WERI-Rb-1 (cell line): ENCODE measurements at places on chromosomes 16 and 17.

DNA sequence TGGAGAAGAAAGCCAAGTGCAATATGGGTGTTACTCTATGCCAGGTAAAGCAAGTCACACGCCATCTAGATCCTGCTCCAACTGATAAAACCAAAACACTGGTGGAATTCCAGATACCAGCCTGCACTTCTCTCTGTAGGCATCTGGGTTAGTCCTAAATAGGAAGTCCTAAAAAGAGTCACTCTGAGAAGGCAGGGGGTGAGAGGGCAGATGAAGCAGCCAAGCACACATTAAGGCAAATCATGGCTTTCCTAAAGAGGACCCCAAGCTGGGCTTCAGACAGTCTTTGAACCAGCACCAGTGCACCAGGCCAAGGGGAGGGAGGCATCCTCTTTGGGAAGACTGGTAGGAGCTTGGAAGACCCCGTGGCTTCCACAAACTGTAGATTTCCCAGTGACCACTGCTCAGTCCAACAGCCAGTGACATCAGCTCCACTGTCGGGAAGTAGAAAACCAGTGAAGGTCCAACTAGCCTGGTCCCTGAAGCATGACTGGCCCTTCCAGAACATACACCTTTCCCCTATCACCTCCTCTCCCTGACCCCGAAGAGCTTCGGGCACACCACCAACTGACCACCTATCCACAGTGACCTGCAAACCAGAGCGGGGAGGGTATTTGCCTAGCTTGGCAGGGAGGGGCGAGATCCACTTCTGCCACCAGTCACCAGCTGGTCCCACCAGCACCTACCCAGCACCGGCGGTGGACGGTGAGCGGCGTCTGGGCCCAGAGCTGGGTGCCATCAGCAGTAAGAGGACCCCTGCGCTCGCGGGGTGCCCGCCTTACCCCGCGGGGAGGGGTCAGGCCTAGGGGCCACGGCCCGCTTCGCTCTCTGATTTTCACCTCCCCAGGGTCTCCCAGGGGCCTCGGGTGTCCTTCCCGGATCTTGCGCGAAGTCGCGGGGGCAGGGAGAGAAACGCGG, 1.0 kb downstream of the LITAF start:
- no peak for DNase-seq

- no peak for DNase-seq
Measured at GRCh38 chr17:27438348-27438998, 17.8 kb upstream of the KSR1 start.

DNA sequence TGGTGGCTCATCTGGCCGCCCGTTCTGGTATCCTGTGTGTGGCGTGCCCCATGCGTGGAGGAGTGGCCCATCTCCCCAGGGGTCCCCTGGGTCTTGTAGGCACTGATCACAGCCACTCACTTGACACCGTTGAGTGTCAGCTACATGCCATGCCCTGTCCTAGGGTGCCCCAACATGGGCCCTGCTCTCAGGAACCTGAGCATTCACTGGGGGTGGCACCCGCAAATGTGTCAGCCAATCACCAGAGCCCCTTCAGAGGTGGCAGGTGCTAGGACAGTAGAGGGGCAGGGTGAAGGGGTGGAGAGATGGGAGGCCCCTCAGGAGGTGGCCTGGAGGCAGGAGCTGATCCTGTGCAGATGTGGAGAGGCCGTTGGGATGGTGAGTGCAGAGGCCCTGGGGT, 27.8 kb downstream of the CMIP start:
- DNase-seq: no peak

DNA sequence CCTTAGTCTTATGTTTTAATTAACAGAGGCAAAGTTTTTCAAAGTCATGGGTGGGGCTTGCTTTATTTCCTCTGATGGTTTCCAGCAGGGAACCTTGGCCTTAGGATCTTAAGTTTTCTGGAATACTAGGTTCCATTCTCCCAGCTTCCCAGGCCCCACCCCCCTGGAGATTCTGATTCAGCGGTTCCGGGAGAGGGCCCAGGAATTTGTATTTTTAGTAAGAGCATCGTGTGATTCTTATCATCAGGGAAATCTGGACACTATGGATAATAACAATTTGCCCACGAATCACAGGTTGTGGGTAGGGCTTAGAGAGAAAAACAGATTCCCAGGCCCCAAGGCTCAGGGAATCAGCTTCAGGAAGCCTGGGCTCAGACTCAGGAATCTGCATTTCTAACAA, 263.6 kb downstream of the NTN1 start:
- DNase-seq: no peak

GRCh38 chr16:74698222-74698621, 2.4 kb downstream of the MLKL start:
- no peak for DNase-seq

GRCh38 chr17:57939797-57940196, 15.4 kb downstream of the CUEDC1 start:
- DNase-seq: no peak

DNA sequence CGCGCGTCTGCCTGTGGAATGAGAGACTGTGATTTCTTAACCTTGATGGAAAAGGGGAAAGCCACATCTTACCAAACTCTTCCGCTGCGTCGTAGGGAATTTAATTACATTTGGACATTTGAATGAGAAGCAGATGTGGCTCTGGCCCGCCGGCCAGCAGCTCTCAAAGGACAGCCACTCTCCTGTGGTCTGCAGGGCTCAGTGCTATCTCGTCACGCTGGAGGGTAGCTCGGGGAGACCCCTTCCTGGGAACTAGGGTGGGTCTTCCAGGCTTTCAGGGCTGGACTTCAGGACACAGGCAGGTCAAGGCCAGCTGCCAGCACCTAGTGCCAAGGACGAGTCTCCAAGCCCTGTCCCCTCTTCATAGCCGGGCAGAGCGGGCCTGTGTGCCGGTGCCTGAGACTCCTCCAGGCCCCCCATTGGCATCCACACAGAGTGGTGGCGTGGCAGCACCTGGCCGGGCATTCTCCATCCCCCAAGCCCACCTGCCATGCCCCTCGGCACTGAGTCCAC, 15.9 kb upstream of the TBX2 start:
- DNase-seq: no peak
